Right ventricle myocardium superior (tissue), 1 donor: ENCODE measurements at places on chromosomes 2 and 18. TPM values are rescaled to one million over a fixed set of nuclear protein-coding genes. Genes with fewer than 3 reads are reported as not detected.

DNA sequence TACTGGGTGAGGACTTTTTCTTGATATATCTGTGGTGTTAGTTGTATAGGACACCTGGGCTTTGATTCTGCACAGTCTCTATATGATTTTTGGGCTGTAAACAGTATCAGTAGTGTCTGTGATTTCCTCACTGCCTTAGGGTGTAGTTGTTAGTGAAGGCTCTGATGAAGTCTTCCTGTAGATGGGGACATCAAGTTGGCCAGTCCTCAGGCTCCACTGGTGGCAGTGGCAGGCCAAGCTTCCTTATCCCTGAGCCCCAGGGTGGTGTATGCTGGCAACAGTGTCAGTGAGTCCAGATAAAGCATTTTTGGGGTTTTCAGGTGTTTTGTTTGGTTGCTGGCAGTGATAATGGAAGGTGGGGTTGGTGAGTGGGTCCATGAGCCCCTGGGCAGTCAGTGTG is 961.4 kb downstream of the DSC3 start:
- DNase-seq, result no peak

- no peak for DNase-seq
Measured at GRCh38 chr18:48668466-48669179, 129.8 kb downstream of the CTIF start.

The RAX gene
- total RNA-seq, result not detected

The ARHGAP25 gene
- total RNA-seq, result 7.3 TPM

- DNase-seq, result no peak
Measured at GRCh38 chr18:44246001-44246400, 434.7 kb upstream of the SETBP1 start.

The COL5A2 gene
- 6.8 TPM for total RNA-seq

The INPP5D gene
- total RNA-seq, result 4.6 TPM

GRCh38 chr2:199848389-199849130 is 2.4 kb downstream of the FTCDNL1 start:
- no peak for DNase-seq

GRCh38 chr2:214591366-214591765 is 180.5 kb downstream of the VWC2L start:
- DNase-seq, result no peak

DNA sequence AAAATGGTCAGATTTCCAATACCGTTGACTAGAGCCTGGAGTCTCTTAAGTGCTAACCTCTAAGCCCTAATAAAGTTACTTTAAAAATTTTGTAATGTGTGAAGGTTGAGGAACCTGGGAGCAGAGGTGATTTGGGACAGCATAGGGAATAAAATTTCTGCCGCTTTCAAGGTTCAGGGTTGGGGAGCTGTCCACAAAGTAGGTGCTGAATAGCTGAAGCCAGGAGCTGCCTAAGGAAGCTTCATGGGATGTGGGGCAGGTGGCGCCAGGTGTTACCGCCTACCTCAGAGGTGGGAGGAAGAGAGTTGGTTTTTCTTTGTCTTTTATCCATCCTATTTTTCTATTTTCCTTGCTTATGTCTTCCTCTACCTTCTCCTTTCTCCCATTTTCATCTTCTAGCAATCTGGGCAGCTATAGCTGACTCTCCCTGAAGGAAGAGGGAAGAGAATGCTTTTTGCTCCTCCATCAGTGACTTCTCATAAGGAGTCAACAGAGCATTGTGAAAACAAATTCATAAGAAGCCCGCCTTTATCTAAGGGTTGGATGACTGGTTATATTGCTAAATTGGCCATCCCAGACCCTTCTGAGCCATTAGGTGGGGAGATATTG is 178.7 kb downstream of the CLIP4 start:
- DNase-seq, result no peak

The IL36G gene
- not detected for total RNA-seq

The GALNT13 gene
- not detected for total RNA-seq

GRCh38 chr2:47964722-47965434 is 58.6 kb upstream of the FBXO11 start:
- DNase-seq, result no peak

GRCh38 chr2:42047488-42048298 is at the start of gene PKDCC:
Gene PKDCC, plus strand, starts transcription at chr2:42048021. Its CDS starts 179 bp downstream, at chr2:42048200.
- peak; percentile 91 for DNase-seq

DNA sequence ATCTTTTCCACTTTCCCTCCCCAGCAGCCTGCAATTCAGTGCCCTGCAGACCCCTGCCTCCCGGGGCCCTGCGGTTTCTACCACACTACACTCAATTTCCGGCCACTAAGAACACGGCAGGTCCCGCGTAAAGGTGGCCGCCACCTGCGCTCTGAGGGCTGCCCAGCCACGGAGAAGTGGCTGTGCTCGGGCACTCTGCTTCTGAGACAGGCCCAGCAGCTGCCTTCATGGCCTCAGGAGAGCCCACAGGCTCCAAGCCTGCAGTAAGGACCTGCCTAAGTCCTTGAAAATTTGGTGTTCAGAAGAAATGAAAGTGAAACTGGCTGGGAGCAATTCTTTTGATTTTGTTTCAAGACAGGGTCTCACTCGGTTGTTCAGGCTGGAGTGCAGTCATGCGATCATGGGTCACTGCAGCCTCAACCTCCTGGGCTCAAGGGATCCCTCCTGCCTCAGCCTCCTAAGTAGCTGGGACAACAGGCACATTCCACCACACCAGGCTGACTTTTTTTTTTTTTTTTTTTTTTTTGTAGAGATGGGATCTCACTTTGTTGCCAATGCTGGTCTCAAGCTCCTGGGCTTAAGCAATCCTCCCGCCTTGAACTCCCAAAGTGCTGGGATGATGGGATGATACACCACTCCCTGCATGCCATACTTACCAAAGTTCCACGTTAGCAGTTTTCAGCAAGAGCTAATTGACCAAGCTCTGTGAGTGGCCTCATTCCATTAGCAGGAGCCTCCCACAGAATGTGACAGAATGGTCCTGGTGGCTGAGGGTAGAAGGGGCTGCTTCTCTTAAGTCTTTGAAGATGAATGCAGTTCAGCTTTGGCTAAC is 14.6 kb upstream of the ALPP start:
- DNase-seq, result no peak

The ANTXR1 gene
- total RNA-seq, result 31.2 TPM

The NUP35 gene
- total RNA-seq, result 9.6 TPM

The NTSR2 gene
- total RNA-seq, result 0.19 TPM

DNA sequence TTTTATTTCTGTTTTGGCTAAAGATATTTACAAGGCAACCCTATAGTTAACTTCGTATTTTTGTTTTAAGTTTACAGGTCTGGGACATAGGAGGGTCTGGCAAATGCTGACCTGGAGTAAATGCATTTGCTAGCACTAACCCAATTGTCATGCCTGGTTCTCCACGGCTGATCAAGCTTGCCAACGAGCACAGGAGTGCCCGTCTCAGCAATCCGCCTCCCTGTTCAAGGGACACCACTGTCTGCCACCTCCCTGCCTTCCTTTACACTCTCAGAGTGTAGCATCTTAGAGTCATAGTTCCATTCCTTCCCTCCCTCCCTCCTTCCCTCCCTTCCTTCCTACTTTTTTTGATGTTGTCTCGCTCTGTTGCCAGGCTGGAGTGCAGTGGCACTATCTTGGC is 104.6 kb downstream of the PLEKHM3 start:
- DNase-seq, result no peak

GRCh38 chr2:38030635-38031355 is 45.2 kb downstream of the CYP1B1 start:
- DNase-seq, result peak; percentile 44

DNA sequence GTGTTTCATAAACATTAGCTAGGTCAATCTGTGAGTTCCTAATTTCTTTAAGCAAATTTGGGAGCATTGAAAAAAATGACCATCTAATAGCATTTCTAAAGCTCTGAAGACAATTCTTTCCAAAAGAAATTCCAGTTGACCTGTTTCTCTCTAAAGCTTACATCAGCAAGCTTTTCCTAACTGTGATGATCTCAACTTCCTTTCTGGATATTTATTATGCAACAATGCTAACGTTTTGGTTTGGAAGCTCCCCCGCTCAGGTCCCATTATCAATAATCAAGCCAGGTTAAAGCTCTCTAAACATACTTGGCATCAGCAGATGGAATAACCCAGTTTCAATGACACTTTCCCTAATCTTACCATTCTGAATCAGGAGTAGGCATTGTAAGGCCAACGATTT is 196.3 kb upstream of the TANK start:
- DNase-seq, result no peak

- DNase-seq, result no peak
Measured at GRCh38 chr2:182868054-182868796, 1.8 kb upstream of the FRZB start.

The CYP1B1 gene
- total RNA-seq, result 17.1 TPM

- DNase-seq, result no peak
Measured at GRCh38 chr2:46715541-46715940, 200.1 kb downstream of the MCFD2 start.

The NR4A2 gene
- total RNA-seq, result 1.5 TPM

The GPR75 gene
- 0.86 TPM for total RNA-seq

- no peak for DNase-seq
Measured at GRCh38 chr2:11009891-11010290, 98.2 kb downstream of the KCNF1 start.

DNA sequence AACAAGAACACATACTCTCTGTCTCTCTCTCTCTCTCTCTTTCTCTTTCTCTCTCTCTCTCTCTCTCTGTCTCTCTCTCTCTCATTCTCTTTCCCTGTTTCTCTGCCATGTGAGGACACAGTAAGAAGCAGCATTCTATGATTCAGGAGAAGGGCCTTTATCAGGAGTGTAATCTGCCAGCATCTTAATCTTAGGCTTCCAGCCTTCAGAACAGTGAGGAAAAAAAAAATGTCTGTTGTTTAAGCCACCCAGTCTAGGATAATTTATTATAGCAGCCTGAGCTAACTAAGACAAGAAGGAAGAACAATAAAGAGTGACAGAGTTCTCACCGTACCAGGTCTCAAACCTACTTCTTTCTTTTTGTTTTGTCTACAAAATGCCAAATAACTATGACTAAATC is 399.4 kb downstream of the SOCS6 start:
- no peak for DNase-seq

DNA sequence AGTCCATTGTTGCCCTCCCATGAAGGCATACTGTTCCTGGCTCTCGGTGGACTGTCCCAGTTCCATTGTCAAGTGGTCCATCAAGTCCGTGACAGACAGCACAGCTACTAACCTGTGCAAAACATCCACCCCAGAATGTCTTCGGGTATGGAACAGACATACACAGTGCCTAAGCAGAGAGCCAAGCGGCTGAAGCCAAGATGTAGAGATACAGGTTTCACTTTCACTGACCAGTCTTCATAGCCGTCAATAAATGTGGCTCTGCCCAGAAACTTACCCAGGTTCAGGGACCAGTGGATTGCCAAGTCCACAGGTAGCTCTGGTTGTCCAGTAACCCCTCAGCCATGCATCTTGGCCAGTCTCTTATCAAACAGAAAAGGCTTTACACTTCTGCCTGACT is 10.7 kb upstream of the PAPOLG start:
- DNase-seq, result no peak

The CFAP221 gene
- total RNA-seq, result 0.67 TPM

DNA sequence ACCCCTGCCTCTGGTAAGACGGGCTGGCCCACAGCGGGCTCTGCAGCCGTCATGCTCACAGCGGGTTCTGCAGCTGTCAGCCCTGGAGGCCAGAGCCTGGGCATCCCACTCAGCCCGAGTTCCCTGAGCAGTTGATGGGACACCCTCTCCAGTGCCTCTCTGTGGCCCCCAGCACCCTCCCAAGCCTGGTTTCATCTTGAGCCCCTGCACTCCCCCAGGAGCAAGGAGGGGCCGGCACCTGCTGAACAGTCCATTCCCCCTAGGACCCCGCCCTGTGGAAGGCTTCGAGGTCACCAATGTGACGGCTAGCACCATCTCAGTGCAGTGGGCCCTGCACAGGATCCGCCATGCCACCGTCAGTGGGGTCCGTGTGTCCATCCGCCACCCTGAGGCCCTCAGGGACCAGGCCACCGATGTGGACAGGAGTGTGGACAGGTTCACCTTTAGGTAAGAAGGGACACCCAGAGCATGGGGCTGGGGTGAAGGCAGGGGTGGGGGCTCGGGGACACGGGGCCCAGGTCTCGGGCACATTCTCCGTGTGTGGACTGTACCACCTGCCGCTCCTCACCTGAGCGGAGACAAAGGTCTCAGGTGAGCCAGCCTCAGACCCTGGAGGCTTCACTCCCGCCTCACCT is 34.5 kb downstream of the MTERF4 start:
- DNase-seq, result no peak

- DNase-seq, result no peak
Measured at GRCh38 chr2:126496493-126496892, 159.5 kb upstream of the GYPC start.

The SNORC gene
- total RNA-seq, result 0.70 TPM

The FOXI3 gene
- not detected for total RNA-seq

DNA sequence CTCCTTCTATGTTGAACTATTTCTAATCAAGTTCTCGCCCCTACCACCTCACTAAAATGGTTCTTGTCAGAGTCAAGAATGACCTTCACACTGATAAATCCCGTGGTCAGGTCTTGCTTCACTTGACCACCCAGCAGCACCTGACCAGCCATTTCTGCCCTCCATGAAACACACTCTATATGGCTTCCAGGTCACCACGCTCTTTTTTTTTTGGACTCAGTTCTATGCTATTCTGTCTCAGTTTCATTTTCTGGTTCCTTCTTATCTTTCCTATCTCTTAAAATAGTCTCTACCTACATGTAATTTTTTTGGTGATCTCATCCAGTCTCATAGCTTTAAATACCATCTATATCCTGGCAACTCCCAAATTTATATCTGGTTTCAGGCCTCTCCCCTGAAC is 11.4 kb downstream of the EIF2AK3 start:
- no peak for DNase-seq

The TXNDC2 gene
- total RNA-seq, result not detected

DNA sequence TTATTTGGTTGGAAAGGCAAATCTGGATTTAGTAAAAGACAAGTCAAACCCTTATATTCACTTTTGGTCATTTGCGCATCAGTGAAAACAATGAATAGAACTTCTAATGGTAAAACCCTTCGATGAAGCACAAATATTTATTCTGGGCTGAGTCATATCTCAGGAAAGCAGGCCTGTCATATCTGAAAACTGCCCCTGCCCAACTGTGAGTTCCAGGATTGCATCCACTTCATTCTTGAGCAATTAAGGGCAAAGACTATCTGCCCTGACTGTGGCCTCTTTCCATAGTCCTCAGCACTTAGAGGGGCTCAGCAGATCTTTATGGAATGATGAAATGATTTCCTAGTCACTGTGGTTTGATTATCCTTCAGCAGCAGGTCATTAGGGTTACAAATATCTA is 795.2 kb upstream of the ID2 start:
- DNase-seq, result no peak
